CD4-positive, alpha-beta T cell treated with Interleukin-15 for 1 hour (primary cell): ENCODE measurements at places on chromosomes 5 and 9.

GRCh38 chr5:1245905-1246576, 20.9 kb downstream of the SLC6A18 start:
- no peak for DNase-seq

DNA sequence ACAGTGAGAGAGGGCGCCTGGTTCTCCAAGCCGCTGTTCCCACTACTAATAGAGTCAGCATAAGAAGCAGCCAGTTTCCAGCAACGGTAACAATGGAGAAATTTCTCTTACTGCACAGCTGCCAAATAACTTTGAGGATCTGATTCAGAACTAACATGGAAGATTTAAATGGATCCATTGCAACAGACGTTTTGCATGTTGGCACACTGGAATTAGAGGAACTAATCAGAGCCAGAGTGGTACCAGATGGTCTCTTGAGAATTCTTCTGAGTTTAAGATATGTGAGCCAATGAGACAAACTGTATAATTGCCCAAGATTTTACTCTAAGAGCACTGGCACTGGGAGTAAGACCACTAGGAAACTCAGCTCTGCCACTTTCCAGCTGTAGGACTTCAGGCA, 186.5 kb downstream of the EFNA5 start:
- DNase-seq = no peak

GRCh38 chr5:146336197-146336596, 2.4 kb upstream of the POU4F3 start:
- DNase-seq = no peak

GRCh38 chr5:30879887-30880286, 313.6 kb upstream of the CDH6 start:
- DNase-seq = no peak

DNA sequence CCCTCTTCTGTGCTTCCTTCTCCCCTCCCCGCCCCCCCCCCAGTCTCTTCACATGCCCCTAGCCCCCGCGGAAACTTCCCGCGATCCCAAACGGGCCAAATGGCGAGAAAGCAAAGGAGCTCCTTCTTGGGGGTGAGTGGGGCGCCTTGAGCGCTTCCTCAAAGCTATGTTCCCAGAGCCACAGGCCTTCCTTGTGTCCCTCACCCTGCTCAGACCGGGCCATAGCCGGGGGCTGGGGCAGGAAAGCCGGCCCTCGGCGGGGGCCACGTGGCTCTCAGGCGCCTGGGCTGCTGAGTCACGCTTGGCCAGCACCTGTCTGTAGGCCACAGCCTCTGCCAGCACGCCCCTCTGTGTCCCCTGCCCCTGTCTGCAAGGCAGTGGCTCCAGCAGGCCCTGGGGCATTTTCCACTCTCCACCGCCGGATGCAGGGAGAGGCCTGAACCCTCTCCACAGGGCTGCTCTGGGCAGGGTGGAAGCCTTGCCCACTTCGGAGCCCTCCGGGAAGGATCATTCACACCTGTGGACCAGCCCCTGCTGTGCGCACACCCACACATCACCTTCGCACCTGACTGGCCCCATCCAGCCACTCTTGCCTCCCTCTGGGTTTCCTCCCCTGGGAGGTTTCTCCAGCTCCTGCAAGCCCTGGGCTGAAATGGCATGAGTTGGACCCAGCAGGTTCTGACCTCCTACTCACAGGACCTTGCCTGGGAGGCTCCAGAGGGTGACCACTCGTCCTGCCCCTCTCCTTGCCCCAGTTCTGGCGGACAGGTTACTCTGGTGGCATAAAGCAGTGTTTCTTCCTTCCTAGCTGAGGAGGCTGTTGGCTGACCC, 1.2 kb upstream of the SQSTM1 start:
- peak; percentile 60 for DNase-seq

GRCh38 chr9:77016526-77017504, 2.6 kb upstream of the FOXB2 start:
- DNase-seq = no peak

DNA sequence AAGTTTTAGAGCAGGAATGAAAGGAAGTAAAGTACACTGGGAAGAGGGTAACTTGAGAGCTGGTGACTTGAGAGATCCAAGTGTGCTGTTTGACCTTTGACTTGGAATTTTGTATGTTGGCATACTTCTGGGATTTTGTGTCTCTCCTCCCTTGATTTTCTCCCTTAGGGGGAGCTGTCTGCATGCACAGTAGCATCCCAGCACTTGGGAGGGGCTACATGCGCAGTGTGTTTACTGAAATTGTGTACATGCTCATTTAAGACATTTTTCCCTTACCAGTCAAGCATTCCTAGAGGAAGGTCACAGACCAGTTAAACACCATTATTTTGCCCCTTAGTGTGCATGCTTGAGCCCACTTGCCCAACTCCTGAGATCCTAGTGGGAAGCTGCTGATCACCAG, 120.1 kb downstream of the ZNF622 start:
- no peak for DNase-seq

DNA sequence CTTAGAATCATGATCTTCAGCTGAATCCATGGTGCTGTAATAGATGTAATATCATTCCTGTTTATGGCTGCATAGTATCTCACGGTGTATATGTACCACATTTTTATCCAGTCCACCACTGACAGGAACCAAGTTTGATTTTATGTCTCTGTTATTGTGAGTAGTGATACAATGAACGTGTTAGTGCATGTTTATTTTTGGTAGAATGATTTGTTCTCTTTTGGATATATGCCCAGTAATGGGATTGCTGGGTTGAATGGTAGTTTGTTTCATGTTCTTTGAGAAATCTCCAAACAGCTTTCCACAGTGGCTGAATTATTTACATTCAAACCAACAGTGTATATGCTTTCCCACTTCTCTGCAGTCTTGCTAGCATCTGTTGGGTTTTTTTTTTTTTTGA, 175.1 kb upstream of the CDH10 start:
- DNase-seq = no peak

GRCh38 chr9:22203371-22204138, 194.4 kb upstream of the CDKN2B start:
- DNase-seq = no peak

DNA sequence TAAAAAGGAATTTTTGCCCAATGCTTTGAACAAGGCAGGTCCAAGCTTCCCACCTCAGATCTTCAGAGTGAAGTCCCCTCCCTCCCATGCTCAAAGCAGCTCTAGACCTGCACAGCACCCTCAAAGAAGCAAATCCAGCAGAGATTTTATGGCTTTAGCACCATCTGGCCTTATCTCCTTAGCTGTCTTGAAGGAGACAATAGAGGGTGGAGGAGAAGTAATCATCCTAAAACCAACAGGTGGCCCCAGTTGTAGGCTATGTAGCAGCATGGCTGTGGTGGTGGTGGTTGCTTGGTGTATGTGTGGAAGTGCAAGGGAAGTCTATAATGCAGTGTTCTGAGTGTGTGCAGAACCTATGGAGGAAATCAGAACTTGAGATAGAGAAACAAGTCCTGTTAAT, 140.1 kb downstream of the GRIA1 start:
- no peak for DNase-seq

DNA sequence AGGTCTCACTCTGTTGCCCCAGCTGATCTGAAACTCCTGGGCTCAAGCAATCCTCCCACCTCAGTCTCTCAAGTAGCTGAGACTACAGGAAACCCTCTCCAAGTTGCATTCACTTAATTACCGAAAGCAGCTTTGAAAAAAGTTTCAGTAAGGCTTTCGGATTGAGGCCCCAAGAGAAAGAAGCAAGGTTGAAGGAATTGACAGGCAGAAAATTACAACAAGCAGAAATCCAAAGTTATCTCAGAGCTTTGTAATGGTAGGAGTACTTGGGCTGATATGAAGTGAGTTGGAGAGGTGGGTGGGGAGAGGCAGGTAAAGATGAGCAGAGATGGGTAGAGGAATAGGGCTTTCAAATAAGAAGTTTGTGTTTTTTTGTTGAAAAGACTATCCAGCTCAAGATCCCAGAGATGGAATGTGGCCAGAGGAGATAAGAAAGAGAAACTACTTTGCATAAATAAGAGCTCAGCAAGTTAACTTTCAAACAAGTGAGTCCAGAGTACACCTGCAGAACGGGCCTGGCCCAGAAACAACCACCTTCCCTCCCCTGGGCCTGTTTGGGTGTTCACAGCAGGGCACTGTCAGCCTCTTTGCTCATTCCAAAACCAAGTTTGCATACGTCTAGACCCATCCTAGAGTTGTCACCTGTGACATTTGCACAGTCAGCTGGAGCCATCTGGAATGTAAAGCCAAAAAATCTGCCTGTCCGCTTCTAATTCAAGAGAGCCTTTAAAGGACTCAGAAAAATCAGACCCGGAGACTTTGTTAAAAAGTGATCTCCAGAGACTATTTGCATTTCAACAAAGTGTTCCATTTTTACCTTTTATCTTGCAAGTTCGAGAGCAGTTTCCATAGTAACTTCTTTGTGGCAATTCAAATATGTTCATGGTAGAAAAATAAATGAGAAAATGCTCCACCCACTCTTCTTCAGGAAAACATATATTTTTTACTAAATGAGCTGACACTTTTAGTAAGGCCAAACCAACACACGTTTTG, 2.2 kb upstream of the CLINT1 start:
- DNase-seq = no peak

- no peak for DNase-seq
These were observed 440.5 kb downstream of the BRINP1 start for GRCh38 chr9:118928722-118929121.

- no peak for DNase-seq
These were observed 49.8 kb upstream of the DMAC1 start for GRCh38 chr9:7849362-7849761.

DNA sequence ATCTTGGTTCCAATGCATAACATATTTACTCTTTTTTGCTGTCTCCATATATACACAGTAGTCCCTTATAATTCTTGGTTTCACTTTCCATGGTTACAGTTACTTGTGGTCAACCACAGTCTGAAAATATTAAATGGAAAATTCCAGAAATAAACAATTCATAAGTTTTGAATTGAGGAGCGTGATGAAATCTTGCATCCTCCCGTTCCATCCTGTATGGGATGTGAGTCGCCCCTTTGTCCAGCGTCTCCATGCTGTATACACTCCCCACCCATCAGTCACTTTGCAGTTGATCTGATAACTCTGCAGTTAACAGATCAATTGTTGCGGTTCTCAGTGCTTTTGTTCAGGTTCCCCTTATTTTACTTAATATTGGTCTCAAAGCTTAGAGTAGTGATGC, 11.5 kb upstream of the FAF2 start:
- DNase-seq = no peak

DNA sequence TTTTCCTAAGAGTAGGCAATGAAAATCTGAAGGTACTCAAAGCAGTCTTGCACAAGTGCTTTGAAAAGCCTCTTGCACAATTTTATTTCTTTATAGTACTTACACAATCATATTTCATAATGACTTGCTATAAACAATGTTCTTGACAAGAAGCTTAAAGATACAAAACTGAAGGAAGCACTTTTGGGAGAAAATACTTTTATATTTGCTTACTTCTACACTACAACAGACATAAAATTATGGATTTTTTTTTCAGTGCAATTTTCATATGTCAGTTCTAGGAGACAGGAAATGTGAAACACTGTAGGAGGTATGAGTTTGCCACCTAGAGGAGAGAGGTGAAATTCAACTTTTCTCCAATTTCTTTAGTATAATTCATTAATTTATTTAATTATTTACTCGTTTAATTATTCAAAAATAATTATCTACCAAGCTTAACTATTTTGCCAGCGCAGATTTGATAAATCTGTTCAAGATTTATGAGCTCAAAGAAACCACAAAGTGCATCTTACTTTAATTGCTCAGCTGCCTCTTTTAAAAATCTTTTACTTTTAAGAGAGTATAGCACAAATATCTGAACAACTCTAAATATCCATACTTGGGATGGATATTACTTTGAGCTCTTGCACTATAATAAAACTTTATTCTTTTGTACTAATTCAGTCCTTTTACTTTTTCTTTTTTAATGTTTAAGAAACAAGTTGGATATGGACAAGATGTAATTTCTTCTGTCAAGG, 29.0 kb upstream of the CDKN2B start:
- no peak for DNase-seq

DNA sequence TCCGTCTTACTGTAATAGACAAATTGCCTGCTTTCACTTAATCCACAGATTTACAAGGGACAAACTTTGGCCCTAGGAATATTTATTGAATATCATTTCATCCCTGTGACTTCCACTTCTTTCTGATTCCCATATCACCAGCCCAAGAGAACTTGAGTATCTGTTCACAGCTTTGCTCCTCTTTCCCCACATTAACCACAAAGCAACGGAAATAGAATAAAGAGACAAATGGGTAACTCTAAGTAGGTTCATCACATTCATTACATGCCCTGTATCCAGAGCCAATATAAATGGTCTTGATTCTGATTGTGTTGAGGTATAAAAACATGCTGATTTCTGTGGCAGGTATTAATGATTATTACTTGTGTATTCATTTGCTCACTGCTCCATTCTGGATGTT, 41.9 kb downstream of the TMEM252 start:
- no peak for DNase-seq

- DNase-seq = no peak
These were observed 177.5 kb downstream of the GDNF start for GRCh38 chr5:37662362-37662761.

DNA sequence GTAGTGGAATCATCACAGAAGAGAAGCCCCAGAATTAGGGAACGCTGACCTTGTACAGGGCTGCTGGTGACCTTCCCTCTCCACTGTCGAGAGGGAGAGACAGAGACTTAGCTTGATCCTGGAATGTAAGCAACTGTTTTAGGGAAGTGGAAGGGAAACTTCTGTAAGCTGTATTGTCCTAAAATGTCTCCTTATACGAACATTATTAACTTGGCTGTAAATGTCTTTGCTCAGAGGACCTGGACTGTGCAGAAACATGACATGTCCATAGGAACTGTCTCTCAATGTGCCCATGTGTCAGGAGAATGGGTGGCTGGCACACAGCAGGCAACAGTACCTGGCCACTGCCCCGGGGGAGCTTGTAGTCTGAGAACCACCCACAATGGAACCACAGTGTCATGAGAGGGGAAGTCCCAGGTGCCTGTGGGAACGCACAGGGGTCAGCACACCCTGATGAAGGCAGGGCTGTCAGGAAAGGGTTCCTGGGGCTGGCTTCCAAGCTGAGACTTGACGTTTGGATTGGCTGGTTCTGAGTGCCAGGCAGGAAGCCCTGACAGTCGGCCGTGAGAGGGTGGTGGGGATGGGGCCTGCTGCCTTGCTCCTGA, 34.0 kb downstream of the DAP start:
- no peak for DNase-seq

DNA sequence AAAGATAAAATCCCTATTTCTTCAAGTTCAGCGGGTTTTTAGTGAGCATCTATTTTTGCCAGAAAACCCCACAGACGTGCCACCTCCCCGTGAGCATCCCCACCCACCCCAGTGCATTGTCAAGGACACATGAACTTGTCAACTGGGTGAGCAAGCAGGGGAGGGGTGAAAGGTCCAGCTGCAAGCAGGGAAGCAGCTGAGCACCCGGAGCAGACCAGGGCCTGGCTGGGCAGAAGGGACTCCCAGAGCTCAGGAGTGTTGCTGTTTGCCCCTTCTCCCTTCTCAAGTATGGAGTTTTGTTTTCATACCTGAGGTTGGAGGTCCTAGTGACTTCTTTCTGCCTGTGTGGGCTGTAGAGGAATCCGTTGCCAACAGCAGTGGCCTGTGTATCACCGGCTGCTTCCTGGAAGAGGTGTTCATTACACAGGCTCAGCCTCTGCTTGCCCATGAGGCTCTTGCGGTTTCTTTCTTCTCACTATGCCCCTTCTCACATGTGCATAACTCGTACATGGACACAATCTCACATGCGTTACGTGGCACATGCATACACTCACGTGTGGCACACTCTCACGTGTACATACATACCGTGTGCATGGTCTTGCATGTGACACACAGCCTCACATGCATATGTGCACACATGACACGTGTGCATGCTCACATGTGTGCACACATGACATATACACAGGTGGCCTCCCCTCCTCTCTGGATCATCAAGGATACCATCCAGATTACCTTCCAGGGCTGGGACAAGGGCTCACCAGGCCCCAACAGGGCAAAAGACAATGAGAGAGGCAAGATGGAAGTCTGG, 126.7 kb downstream of the MVB12B start:
- no peak for DNase-seq

- DNase-seq = no peak
These were observed 19.5 kb upstream of the ALDH1B1 start for GRCh38 chr9:38372762-38373619.
